ENCODE measurements at places on chromosomes 5 and 9.

DNA sequence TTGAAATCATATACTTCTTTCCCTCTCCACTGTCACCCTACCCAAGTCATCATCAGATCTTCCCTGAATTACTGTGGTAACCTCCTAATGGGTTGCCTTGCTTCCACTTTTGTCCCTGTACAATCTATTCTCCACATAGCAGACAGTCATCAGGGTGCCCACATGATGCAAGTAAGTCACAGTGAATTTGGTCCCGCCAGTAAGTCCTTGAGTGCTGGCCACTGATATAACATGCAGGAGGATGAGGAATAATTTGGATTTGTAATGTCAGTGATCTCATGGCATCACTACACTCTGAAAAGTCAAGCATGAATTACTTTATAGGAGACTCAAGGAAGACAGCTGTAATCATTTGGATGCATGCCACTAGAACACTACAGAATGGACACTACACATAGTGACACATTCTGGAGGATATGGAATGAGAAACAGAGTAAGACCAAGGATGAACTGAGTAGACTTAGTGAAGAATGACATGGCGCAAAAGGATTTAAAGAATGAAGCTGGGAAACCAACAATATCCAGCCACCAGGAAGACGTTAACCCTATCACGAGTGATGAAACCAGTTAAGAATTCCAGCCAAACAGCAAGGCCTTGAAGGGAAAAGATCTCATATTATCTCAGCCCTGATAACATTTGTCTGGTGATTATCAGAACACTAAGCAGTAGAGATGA lies 28.6 kb downstream of the MARCHF3 start:
- no peak for DNase-seq

DNA sequence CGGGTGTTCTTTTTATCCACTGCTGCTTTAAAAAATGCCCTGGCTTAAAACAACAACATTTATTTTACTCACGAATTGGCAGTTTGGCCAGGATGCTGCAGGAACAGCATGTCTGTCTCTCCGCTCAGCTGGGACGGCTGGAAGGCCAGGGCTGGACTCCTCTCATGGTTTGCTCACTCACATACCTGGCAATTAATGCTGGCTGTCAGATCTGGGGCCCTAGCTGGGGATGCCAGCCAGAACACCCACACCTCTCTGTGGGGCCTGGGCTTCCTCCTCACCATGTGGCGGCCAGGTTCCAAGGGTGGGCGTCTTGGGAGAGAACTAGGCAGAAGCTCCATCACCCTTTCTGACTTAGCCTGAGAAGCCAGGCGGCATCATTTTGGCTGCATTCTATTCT lies 189.1 kb upstream of the IL12B start:
- no peak for DNase-seq

GRCh38 chr9:136673088-136673974 lies 10.6 kb downstream of the EGFL7 start:
- no peak for DNase-seq

DNA sequence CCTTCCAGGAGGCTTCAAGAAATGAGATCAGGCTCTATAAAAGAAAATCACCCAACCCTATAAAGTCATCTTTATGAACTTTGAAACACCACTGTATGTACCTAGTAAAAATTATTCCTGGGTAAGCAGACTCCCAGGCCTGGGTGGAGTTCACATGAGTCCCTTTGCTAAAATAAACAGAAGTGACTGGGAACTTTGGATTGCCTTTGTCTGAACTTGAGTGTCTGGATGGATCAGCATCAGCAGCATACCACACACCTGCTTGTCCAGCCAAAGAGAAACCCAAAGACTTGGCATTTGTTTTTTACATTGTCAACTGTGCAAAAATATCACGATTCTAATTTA lies 79.6 kb upstream of the CDKN2B start:
- DNase-seq: no peak

- no peak for DNase-seq
Measured at GRCh38 chr9:105678781-105679180, 15.6 kb upstream of the TMEM38B start.

DNA sequence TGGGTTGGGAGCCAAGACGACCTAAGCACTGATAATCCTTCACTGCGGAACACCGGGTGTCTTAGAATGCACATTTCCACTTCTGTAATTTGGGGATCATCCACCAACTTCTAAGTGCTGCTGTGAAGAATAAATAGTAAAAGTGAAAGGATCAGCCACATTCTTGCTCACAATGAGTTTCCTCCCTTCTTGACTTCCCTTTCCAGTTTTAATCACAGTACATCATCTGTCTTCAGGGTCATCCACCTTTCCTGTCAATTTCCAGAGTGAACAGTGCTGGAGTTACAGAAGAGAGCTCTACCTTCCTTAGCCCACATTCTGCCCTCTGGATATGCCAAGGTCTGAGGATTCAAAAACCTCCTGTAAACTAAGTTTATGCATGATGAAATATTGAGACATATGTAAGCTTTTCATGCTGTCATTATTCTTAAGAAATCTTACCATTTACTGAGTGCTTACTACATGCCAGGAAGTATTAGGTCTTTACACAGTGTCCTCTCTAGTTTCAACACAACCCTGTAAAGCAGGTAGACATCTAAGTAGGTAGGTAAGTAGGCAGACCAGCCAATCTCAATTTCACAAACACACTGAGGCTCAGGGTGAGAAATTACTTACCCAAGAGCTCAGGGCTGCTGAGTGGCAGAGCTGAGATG lies 105.2 kb downstream of the CDK5RAP2 start:
- no peak for DNase-seq

GRCh38 chr5:92687821-92688722 lies 892.9 kb downstream of the NR2F1-AS1 start:
- peak; percentile 1 for DNase-seq

DNA sequence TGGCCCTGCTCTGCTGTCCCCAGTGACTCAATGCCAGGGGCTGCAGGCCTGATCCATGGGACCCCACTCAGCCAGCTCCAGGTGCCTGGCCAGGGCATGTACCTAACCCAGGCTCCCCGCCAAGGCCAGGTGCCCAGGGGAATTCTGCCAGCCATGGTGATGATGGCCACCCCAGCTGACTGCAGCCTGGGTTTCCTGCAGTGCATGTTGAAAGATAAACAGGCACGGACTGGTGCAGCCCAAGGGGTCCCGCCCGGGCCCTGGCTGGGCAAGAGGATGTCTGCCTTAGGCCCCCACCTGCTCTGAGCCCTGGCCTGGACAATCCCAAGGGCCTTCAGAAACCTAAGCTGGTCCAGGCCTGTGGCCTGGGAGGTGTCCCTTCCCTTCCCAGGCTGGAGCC lies 1.2 kb downstream of the ABCA2 start:
- DNase-seq: peak; percentile 34

GRCh38 chr9:13351778-13352386 lies 72.4 kb upstream of the MPDZ start:
- peak; percentile 40 for DNase-seq

DNA sequence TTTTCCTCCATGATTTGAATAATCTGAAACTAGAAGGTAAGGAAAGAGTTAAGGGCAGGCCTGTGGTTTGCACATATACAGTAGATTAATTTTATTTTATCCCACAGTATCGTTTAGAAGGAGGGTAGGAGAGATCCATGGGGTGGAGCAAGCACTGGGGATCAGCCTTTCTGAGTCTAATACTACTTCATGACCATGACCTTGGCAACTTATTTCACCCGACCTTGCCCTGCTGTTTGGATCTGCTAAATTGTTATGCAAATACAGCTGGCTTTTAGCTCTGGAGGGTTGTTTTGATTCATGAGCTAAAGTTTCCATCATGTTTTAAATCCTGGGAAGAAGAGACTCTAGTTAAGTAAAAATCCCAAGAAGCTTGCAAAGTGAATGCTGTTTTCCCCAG lies 864 bp upstream of the GRIN3A start:
- DNase-seq: no peak

DNA sequence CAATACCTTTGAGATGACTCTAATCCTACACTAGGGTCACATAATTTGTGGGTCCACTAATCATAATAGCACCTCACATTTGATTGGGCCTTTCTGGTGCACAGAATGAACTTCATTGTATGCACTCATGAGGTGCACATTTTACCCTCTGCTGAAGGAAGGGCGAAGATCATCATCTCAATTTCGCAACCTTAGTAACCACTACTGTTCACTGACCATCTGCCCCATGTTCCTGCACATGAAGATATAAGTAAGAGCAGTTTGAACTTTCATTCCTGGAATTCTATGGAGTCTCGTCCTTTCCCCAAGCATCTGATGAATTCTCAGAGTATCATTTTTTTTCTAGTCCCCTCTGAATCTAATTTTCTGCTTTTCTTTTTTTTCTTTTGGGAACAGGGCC lies 21.2 kb downstream of the GAS1 start:
- no peak for DNase-seq

GRCh38 chr9:86322973-86323644 lies 31.1 kb downstream of the TUT7 start:
- no peak for DNase-seq

GRCh38 chr5:143148771-143149170 lies 254.7 kb downstream of the NR3C1 start:
- DNase-seq: no peak

DNA sequence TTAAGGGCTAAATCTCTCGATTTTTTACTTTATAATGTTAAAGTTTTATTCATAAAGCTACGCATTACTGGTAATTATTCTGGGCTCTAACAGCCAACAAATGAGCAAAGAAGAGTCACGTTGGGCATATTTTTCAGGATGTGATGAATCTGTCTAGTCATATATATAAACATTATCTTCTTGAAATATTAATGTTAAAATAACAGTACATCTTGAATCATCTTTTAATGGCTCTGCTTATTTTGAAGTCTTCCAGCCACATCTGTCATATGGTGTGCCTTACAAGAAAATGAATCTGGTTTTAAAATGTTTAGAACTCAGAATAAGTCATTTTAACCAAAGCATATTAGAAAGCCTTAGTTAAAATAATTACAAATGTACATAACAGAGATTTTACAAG lies 96.9 kb downstream of the CWC27 start:
- no peak for DNase-seq

GRCh38 chr9:87193925-87194868 lies 246.9 kb upstream of the GAS1 start:
- no peak for DNase-seq

GRCh38 chr5:98765815-98766214 lies 7.6 kb upstream of the RGMB start:
- DNase-seq: no peak

GRCh38 chr9:97934321-97935115 lies 3.5 kb downstream of the HEMGN start:
- peak; percentile 72 for DNase-seq

- DNase-seq: no peak
Measured at GRCh38 chr5:56587381-56588130, 227.8 kb upstream of the MAP3K1 start.

DNA sequence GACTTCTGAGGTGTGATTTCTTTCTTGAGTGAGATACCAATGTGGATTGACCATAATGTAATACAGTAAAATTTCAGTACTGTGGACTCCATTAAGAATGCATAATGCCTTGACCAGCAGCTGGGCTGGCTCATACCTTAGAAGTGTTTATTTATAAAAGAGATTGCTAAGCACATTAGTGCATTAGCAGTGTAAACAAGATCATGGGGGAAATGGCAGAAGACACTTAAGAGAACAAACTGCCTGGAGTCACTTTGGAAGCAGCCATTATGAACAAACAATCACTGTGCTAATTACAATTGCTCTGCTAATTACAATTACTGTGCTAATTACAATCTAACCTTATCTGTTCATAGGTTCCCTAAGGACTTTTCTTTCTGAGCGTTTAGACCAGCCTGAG lies 104.2 kb downstream of the TRIM32 start:
- no peak for DNase-seq

DNA sequence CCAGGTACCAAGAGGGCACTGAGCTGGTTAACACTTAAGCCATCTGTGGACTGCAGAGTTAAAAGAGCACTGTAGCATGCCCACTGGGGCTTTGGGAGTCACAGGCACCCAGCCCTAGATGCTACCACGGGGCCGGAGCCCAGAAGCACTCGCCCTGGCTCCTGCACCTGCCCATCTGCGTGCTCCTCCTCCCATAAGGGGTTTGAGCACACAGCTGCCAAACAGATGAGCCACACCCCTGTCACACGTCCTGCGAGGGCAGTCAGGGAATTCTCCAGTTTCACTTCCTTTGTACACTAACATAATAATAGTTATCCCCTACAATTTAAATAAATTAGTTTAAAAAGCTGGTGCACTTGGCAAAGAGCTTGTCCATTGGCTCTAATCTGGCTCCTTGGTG lies 4.5 kb upstream of the PCA3 start:
- no peak for DNase-seq

DNA sequence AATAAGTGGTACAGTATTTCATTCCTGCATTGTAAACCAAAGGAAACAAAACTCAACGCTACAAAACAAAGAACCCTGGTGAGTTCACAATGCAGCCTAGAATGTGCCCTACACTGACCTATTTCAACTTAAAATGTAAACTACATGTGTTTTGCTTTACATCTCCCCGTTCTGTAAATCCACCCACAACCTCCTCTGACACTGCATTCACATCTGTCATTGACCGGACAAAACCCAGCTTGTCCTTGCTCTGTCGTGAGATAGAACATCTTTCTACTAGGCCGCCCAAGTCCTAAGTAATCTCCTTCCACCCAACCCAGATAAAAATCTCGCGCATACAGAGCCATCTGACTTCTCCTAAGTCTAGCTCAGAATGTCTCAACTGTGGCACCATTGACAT lies 6.1 kb upstream of the VLDLR start:
- no peak for DNase-seq

GRCh38 chr5:171750311-171750788 lies 35.3 kb upstream of the SMIM23 start:
- DNase-seq: no peak

- DNase-seq: no peak
Measured at GRCh38 chr9:14961372-14962068, 51.3 kb upstream of the FREM1 start.

GRCh38 chr9:18493451-18493993 lies 19.6 kb downstream of the ADAMTSL1 start:
- DNase-seq: no peak

DNA sequence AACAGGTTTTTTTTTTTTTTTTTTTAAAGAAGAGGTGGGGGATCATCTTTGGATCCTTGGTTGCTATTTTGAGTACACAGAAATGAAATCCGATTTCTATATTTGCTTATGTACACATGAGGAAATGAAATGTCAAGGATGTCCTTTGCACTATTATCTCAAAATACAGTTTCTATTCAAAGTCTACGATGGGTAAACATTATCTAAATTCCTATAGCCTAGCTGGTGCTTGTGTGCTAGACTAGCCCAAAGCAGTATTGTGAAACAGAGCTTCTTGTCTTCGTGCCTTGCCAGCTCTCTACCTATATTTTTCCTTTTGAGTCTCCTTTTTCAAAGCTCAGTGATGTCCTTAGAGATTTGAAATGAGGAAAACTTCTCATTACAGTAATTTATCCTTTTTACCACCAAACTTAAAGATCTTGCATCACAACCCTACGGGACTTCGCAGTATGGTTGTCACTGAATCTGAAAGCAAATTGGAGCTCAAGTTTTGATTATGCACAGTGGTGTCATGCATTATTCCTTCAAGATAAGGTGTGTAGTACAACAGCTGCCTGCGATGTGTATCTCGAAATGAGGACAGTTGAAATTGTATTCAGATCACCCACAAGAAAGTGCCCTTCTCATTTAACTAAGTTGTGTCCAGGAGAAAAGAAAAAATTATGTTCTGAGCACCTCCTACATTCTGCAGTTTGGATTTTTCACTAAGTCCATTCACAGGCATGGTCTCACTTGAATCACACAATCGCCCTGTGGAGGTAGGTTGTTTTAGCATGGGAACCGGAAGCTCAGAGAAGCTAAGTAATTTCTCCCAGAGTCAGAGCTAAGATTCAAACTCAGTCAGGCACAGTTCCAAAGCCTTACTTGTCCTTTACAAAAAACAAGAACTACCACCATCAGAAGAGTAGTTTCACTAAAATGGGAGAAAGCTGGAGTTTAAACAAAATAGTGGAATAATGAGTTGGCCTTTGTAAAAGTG lies 379.0 kb downstream of the GLIS3 start:
- no peak for DNase-seq

Data from NCI-H2171 treated with DMSO at 0.1 percent for 48 hours (cell line).